ENCODE measurements at places on chromosomes 16 and 17.

- no peak for DNase-seq
These were observed 6.7 kb upstream of the KRT14 start for GRCh38 chr17:41593306-41593981.

DNA sequence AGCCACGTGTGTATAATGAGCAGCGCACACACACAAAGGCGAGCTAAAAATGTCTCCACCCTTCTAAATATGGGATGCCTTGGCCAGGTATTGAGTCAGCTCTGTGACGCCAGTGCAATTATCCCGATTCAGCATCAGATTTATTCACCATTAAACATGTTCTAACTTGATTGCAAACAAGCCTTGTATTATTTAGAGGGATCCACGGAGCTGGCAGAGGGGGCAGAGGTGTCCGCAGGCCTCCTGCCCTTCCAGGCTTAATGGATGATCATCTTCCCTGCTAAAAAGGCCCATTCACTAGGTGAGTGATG lies 591.7 kb downstream of the MAF start:
- DNase-seq, result no peak

DNA sequence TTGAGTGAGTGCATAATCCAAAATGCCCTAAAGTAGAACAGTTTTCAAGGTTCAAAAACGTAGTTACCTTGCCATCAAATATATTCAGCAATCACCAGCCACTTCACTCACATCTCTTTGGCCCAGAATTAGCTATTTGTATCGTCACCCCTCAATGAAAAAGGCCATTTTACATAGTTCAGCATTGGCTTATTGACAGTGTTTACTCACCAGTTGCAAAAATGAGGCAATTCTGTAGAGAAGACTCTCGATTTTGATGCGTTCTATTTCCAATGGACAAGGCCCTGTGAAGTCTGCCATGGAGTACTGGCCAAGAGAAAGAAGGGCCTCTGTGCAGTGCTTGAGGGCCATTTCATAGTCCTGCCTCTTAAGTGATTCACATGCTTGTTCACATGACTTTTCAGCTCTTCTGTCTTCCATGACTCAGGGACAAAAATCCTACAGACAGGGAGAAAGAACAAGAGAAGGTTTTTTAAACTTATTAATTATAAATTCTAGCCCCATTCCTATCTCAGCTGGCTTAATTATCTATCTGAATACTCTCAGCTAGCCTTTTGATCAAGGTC lies 26.5 kb downstream of the HELZ start:
- DNase-seq, result no peak

DNA sequence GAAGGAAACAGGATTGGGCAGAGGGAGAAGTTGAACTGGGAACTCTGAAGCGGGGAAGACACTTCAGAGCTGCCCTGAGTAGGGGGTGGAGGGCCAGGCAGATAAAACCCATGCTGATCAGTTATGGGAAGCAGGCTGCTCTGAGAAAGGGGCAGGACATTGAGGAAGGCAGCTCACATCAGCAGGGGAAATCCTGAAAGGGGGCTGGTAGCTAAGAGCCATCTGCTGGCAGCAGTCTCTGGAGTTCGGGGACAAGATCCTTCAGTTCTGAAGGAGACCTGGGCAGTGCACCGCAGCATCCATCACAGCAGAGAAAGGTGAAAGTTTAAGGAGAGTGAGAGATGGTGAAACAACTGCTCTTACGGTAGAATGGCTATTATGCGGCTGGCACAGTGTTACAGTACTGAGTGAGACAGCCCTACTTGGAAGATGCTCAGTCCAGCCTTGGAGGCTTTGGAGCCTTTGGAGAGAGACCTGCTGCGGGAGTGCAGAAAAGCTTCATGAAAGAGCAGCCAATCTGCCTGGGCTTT lies 5.4 kb upstream of the KIF18B start:
- DNase-seq, result no peak

GRCh38 chr17:34624767-34625383 lies 45.5 kb downstream of the TMEM132E start:
- DNase-seq, result no peak

DNA sequence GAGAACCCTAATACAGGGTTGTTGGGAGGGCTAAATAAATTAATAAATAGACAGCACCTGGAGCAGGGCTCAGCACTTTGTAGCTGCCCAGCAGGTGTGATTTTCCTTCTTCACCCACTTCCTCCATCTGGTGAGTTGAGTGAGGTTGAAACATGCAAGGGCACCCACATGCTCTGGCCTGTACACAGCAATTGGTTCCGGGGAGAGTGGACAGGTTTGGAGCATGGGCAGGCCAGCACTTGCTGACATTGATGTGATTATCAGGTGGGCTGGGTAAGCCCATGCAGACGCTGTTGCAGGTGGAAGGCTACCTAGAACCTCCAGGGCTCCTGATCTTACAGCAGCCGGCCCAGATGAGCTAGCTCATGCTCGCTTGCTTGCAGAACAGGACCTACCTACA lies 1.3 kb upstream of the MRTFB start:
- DNase-seq, result no peak

- DNase-seq, result no peak
These were observed 6.7 kb upstream of the WFIKKN2 start for GRCh38 chr17:50828508-50829170.

- no peak for DNase-seq
These were observed 77.0 kb upstream of the HS3ST4 start for GRCh38 chr16:25614716-25615265.

DNA sequence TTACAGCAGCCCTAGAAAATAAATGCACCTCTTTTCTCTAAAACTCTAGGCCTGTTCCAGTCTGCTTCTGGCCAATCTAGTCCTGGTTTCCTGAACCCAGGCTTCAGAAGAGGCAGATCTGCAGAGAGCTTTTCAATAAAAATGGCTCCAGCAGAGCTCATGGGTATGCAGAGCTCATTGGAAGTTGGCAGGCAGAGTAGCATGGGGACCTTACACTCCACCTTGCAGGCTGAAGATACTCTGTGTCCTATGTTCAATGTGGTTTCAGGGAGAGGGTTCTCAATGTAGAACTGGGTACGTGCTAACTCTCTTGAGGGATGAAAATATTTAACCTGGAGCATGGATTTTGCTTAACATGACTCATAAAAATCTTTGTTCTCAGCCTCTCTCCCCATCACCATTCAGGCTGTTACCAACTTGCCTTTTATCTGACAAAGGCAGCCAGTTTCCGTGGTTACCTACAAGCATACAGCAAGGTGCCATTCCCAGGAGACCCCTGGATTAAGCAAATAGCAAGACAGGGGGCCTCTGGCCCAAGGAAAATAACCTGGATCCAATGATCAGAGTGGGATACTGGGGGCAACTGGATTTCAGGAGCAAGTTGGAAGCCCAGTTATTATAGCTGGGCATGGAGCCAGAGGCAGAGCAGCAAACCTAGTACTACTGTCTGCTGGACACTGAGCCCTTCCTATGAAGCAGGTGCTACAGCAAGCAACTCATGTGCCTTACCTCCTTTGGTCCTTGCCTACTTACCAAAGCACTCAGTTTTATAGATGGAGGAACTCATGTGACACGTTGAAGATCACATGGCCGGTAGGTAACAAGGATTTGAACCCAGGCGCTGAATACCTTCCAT lies 98.2 kb upstream of the DHX40 start:
- DNase-seq, result no peak

- DNase-seq, result no peak
These were observed 11.1 kb downstream of the TNS4 start for GRCh38 chr17:40490289-40490853.

DNA sequence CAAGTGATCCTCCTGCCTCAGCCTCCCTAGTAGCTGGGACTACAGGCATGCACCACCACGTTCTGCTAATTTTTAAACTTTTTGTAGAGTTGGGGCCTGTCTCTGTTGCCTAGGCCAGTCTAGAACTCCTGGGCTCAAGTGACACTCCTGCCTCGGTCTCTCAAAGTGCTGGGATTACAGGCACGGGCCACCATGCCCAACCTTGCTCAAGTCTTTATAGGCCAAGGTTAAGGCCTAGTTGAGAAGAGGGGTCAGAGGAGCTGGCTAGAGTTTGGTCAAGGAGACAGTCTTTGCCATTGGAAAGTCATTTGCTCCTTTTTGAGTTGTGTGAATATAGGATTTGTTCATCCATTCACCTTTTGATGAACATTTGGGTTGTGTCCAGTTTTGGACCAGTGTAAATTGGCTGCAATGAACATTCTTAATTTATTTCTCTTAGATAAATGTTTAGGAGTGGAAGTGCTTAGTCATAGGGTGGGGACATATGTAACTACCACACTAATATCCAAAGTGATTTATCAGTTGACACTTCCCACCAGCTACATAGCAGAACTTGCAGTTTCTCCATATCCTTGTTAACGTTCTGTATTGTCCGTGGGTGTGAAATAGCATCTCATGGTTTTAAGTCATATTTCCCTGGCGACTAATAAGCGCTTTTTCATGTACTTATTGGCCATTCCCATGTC lies 30.7 kb upstream of the ARHGAP17 start:
- no peak for DNase-seq

GRCh38 chr16:78220571-78220970 lies 121.1 kb downstream of the WWOX start:
- no peak for DNase-seq

DNA sequence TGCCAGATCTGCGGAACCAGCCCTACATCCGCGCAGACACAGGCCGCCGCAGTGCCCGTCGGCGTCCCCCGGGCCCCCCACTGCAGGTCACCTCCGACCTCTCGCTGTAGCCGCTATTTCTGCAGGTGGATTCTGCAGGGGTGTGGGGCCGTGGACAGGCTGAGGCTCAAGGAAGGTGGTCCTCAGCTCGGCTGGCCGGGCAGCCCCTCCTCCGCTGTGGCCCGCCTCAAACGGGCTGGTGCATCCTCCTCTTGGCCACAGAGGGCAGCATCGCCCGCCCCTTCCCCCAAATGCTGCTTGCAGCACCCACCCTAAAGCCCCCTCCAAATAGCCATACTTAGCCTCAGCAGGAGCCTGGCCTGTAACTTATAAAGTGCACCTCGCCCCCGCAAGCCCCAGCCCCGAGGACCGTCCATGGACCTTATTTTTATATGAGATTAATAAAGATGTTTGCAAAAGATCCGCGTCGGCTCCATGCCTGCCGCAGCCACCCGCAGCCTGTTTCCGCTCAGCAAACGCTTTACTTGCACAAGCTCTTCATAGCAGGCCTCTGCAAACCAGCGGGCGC lies 14.9 kb downstream of the SPATA32 start:
- no peak for DNase-seq

- peak; percentile 9 for DNase-seq
These were observed 12.6 kb upstream of the DNASE1 start for GRCh38 chr16:3641801-3642396.

GRCh38 chr16:83954577-83955016 lies 1.6 kb downstream of the OSGIN1 start:
- DNase-seq, result peak; percentile 77

DNA sequence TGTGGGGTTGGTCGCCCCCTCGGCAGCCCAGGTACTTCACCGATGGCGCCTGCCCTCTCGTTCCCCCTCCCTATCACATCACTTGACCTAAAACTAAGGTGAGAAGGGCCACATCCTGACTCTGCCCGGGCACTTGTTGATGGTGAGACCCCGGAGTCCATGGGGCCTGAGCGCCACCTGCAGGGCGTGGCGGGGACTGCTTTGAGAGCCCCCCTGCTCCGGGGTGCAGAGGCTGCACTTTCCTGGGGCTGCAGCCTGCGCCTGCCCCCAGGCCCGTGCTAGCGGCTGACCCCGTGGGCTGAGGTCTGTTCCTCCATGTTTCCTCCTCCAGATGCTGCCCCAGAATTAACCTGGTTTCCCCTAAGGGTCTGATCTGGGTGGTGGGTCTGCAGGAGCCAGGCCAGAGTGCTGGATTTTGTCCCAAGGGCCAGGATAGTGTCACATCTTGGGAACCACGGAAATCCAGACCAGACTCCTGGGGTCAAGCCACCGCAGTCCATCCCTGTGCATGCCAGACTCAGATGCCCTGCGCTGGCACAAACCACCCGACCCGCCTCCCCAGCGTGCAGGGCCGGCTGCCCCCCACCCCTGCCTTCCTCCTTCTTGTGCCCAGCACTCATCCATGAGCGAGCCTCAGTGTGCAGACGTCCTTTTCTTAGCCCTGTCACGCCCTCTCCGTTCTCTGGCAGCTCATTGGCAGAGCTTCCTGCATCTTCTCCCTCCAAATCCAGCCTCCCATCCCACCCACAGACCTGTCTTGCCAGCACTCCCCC lies 2.7 kb downstream of the NDUFAF8 start:
- DNase-seq, result peak; percentile 73

- DNase-seq, result no peak
These were observed 36.0 kb upstream of the MLKL start for GRCh38 chr16:74736531-74737157.

DNA sequence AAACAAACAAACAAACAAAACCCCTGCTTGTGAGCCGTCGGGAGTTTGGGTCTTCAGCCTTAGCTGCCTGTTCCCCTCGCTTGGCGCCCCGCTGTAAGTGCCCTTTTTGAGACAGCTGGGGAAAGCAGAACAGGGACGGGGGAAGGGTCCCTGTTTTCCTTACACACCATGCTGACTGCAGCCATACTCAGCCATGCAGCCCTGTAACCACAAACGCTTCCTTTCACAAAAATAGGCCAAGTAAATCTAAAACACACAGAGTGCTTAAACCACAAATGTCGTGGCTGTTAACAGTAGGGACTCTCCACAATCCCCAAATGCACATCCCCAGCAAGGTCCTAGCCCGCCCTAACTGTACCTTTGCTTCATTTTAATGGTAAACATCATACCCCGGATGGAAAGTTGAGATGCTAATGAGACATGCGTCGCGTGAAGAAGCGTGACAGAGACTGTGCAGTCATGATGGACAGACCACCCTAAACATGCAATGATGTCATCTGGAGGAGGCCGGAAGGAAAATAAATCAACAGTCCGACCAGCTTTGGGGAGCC lies 129.9 kb downstream of the MGAT5B start:
- no peak for DNase-seq

GRCh38 chr16:53821487-53821886 lies 117.5 kb downstream of the FTO start:
- DNase-seq, result no peak

DNA sequence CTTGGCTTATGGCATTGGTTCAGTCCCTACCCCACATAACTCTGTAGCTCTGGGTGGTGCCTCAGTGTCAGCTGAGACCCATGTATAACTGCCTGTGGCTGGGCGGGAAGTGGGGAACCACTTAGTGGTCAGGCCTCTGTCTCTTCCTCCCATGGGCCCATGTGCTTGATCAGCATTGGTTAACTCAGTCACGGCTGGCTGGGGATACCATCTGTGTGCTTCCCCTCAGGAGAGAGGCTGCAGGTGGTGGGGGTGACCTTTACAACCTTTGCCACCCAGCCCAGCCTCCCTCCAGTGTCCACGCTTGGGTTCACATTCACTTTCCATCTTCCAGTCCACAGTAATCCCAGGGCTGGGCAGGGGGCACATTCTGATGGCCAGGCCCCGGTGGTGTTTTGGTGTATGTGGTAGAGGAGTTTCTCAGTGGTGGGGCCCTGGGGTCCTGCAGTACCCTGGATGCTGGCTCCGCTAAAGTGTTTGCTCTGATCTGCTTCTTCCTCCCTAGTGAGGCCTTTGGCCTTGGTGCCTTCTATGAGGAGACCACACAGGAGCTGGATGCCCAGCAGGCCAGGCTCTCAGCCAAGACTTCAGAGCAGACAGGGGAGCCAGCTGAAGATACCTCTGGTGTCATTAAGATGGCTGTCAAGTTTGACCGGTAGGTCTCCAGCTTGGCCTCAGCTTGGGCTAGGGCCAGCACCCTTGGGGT lies 10.2 kb upstream of the NFATC3 start:
- no peak for DNase-seq

GRCh38 chr17:78307887-78308638 lies 51.8 kb downstream of the SOCS3 start:
- DNase-seq, result no peak

Data from lower lobe of right lung (tissue), 2 donors.